ENCODE measurements at places on chromosomes 1 and 21.

DNA sequence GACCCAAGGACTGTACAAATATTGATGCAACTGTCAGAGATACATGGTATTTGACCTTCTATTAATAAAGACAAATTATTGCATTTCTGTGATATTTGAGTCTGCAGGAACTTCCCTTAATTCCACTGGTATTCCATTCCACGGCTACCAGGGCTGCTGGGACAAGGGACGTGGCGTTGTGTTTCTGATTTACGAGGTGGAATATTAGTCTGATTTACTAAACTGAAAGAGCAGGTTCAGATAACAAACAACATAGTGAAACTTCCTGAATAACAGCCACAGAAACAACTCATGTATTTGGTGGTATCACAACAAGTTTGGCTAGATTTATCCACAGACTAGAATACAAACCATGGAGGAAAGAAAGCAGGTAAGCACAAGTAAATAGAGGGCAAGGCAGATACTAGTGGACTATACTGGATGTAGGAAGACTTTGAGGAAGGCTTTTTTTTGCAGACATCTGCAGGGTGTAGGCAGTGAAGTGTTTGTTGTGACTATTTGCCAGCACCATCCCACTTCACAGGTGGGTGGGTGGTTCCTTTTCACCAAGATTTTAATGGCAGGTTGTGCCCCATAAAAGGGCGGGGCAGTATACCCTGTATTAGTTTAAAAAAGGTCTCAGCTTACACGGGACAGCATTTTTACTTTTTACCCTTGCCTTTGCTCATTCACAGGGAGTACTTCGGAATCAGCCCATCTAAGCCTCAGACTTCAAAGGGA is 100.4 kb downstream of the FGGY start:
- no peak for DNase-seq

- no peak for DNase-seq
These were observed 62.7 kb upstream of the LRRC8D start for GRCh38 chr1:89758156-89758555.

DNA sequence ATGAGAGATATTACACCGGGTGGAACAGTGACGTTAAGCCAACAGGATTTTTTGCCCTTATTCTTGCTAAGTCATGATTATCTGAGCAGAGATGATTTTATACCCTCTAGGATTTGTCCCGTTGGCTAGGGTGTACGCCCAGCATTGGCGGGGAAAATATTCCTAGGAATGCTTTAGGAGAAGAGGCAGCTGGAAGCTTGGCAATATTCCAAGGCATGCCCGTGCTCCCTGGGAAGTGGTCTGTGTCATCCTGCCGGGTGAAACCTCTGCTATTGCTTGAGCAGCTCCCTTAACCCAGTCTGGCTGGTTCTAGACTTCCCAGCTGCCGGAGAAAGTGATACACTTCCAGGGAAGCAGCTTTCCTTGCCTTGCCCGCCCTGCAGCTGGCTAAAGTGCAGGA is 16.2 kb downstream of the CHRNB2 start:
- no peak for DNase-seq

DNA sequence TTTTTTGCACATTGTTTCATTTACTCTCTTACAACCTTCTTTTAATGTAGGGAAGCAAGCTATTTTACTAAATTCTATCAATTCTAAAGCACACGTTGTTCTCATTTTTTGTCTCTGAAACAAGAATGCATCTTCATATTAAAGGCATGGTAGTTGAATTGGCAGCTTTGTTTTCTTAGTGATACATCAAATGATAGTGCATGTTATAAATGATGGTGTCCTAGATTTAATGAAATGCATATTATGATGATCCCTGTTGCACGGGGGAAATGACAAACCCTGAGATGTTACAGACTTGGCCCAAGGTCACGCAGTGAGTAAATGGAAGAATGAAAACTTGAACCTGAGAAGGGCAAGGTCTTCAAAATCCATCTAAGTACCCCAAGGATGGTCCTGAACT is 213.1 kb downstream of the KAZN start:
- no peak for DNase-seq

GRCh38 chr21:27196651-27197050 is 229.8 kb upstream of the ADAMTS5 start:
- no peak for DNase-seq

DNA sequence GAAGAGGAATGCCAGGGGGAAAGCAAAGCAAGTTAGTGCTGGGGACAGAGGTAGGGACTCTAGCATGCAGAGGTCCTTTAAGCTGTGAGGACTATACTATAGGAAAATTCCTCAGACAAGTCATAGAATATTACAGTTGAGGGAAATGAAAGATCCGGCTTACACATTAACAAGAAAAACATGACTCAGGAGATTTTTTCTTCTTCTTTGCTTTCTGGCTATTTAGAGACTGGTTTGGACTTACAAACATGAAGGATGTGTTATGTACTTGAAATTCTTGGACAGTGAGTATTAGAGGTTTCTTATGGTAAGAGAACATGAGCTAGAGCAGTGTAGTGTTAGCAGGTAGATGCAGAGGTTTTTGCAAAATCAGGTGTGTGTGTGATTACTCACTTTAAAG is 24.9 kb downstream of the USP25 start:
- DNase-seq: no peak

GRCh38 chr1:1307261-1307922 is 338 bp downstream of the ACAP3 start:
- no peak for DNase-seq

GRCh38 chr1:219825355-219825754 is 103.0 kb downstream of the SLC30A10 start:
- no peak for DNase-seq

DNA sequence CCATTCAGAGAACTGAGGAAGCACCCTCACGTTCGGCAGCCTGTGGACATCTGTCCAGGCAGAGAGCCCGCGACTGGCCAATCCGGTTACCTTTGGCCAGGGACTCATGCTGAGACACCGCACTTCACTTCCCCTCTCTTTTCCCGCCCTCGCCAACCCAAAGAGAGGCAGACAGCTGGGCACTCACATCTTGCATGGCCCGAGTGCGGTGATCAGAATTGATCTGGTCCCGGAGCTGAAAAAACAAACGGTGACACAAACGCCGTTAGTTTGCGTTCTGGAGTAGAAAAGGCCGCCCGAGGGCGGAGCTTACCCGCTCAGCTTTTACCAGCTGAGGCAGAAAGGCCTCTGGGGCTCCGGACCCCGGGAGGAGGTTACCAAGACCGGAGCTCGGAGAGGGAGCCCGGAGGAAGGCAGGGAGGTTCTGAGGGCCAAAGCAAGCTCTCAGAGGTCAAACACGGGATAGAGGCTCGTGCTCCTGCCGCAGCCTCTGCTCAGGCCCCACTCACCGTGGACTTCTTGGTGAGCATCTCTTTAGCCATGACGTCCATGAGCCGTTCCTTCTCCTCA is 376 bp downstream of the SF3A3 start:
- DNase-seq: no peak

DNA sequence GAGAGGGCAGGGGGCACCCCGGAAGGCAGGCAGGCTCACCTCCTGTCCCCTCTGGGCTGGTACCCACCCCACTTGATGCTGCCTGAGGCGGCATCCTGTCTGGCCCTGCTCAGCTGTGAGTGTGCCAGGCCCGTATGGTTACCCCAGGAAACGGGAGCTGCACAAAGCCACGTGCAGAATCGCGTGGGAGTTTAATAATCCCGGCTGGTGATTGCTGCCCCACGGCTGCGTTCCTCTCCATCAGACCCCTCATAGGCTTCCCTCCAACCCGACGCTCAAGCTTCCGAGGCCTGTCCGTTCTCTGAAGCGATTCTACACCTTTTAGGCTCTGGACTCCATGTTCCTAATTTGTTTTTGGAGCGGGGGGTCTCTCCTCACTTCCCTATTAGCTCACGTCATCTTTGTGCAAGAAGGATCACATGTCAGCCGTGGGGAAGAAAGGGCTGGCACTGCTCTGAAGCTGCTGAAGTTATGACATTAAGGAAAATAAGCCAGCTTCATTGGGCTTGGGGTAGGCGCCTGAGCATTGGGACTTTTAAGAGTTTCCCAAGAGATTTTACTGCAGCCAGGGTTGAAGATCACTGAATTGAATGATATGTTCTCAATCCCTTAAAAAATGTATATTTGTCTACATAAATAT is 1.1 kb upstream of the B3GALT5 start:
- DNase-seq: no peak

DNA sequence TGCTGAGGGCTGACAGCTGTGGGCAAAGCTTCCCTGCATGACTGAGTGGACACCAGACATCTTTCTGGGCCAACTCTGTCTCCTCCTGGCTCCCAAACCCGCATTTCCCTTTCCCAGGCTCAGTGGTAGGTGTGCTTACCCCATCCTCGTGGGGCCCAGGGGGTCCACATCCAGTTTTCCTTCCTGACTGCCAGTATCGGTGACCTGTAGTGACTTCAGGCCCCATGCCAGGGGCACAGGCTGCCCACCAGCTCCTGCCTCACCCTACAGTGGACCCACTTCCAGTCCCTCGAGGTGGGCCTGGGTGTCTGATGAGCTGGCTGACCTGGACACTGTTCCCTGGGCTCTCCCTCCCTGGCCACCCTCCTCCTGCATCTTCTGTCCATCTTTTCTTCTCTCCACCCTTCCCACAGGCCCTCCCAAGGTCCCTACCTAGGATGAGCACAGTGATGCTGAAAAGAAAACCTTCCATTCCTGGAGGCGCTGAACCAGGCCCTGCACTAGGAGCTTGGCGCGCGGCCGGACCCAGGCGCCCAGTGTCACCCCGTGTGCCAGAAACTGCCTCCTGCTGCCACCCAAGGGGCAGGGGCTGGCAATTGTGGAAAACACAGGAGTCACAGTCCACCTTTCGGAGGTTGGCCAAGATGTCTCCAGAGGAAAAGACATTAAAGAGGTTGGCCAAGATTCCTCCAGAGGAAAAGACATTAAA is 67.1 kb downstream of the RUNX3 start:
- DNase-seq: no peak

DNA sequence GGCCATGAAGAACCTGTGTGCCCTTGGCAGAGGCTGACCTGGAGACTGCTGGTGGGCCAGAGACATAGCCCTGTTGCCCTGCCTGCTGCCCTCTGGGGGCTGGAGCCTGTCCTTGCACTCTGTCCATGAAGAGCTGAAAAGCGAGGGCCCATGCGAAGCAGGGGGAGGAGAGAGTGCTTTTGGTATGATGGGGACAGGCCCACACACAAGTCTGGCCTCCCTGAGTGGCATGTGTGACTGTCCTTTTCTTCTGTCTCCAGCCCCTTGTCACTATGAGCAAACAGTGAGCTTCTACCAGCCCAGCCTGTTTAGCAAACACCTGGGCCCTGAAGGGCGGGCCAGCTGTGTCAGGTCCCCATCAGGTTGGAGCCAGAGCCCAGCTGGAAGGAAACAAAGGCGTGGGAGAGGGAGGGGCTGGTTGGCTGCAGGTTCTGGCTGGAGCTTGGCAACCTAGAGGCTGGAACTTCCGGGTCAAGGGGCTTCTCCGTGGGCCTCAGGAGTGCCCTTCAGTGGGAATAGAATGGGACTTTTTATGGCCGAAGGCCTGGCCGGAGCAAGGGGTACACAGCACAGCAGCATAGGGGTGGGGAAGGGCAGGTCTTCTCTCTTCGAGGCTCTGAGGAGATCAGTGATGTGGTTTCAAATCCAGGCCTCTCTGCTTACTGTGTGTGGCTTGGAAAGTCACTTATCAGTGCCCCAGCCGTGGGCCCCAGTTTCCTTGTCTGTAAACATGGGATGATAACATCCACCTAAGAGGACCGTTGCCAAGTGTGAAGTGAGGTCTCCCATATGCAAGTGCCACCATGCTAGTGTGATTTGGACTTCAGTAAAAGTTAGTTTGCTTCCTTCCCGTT is 14.3 kb downstream of the QSOX1 start:
- DNase-seq: no peak

DNA sequence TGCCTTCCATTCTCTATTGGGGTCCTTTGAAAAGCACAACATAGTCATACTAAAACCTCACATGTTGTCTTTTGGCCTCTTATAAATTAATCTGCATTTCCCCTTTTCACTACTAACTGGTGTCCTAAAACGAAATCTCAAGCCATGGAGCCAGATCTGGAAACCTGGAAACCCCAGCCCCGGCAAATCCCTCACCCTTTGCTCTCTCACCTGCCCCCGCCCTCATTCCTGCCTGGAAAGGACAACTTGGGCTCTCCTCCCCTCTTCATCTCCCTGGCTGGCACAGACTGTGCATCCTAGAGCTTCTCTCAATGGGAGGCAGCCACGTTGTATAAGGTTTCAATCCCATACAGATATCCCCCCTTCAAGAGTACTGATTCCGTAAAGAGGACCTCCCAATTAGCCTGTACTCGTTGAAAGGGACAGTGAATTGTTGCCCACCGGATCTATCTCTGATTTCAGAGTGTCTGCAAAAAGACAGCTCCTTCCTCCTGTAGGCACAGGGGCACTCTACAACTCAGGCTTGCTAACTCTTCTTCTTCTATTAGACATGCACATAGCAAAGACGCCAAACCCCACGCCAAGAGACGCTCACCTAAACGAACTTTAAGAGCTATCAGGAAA is 1.4 kb downstream of the DUSP10 start:
- no peak for DNase-seq

GRCh38 chr1:243393096-243393495 is 137.3 kb downstream of the SDCCAG8 start:
- no peak for DNase-seq

DNA sequence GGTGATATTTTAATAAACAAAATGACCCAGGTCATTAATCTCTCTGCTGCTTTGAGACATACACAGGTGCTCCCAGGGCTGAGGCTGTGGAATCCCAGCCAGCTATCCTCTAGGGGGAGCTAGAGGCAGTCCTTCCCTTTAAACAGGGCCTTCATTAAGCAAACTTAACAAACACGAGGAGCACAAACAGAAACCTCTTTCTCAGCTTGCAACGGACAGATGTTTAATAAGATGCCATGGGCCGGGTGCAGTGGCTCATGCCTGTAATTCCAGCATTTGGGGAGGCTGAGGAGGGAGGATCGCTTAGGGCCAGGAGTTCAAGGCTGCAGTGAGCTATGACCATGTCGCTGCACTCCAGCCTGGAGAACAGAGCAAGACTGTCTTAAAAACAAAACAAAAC is 106.7 kb downstream of the HIVEP3 start:
- DNase-seq: peak; percentile 36

DNA sequence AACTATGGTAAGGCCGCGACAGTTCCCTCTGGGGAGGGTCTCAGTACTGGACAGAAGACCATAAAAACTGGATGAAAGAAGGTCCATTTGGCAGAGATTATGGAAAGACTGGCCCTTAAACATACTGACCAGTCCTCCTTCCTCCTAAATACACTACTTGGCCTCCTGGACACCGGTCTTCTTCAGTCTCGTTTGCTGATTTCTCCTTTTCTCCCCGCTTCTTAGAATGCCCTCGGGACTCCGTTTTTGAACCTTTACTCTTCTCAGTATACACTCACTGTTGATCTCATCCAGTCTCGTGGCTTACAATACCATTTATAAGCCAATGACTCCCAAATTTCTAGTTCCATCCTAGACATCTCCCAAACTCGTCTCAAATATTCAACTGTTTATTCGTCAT is 694 bp upstream of the MRPL9 start:
- DNase-seq: no peak

All from activated T-cell treated with anti-CD3 and anti-CD28 coated beads for 4 hours (primary cell).